Naive B cell (primary cell): ENCODE measurements at places on chromosomes 2 and 18.

DNA sequence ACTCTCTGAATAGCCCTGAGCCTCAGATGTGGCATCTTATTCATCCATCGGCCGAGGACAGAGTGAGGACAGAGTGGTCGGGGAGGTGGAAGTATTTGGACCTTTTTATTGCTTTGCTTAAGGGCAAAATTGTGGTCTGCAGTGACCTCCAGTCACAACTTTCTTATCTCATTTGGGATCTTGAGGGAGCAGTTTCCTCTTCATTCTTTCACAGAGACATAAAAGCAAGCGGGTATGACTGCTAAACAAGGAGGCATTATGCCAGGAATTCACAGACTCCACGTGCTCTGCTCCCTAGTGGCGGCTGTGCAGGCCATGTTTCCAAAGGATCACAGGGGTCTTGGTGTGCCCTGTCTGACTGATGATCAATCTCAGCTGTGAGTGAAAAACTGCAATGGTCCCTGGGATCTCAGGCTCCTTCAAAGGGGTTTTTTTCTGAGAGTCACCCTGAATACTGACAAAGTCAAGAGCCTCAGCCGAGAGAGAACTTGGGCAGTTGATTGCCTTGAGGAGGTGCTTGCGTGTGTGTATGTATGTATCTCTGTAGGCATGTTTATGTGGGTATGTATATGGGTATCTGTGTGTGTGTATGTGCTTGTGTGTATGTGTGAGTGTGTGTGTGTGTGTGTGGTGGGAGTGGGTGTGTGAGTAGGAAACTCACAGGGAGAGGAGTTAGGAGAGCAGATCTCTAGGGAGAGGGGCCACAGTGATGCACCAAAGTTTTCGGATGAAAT is 47.7 kb downstream of the RAPGEF4 start:
- no peak for DNase-seq

GRCh38 chr18:22200611-22201225 is 31.3 kb downstream of the GATA6 start:
- DNase-seq: no peak

DNA sequence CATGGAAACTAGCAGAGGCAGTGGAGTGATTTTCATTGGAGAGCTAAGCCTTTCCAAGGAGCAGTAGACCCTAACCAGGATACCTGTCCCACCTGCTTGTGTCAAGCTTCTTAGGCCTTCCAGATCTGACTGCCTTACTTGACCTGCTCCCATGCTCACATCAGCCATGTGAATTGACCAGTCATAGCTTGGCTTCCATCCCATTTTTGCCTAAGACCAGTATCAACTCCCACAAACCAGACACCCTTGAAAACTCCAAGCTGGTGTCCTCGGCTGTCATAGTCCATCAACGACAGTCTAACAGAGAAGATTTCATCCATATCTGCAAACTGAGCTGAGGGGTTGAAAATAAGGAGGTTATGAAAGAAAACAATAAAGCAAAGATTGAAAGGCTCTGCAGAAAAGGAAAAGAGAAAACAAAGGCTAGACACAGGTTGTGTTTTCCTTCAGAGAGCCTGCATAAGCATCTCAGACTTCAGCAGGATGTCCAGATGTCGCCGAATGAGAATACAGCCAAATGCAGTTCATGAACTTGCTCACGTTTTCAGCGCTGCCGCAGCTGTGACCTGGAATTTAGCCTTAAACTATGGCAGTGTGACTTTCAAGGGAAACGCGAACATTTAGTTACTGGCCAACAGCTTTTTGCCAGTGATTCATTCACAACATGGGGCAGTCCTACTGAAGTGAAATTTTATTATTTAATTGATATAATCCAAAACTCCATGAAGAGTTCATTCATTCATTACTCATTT is 868.1 kb upstream of the ID2 start:
- DNase-seq: no peak

DNA sequence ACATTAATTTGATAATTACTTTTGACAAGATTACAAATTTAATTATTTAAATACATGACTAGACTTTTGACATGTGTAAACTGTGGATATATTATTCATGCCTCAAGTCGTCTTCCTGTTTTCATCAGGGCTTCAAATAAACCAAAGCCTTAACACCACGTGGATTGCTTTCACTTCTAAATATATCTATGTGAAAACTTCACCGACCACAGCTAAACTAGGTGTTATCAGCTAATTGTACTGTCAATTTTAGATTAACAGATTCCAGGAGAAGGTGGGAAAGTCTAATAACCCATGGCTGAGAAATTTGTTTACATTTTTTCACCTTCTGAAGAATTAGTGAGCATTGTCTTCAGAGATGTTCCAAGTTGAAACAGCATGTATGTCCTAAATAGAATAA is 494.7 kb upstream of the FAM98A start:
- DNase-seq: no peak

DNA sequence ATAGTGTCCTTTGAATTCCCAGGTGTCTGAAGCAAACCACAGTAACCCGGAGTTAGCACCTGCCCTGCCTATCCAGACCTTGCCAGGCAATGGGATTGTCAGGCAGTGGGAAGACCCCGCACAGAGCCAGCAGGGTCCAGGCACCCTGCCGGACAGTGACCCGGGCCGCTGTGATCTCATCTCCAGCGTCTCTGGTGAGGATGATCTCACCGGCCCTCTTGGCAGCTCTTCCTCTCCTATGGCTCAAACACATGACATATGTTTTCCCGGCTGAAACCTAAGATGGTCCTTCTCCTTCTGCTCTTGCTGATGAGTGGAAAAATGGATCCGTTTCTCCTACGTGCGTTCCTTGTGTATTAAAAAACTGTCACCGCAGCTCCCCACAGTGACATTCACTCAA is 75.1 kb downstream of the ACOXL start:
- no peak for DNase-seq
